ENCODE measurements at places on chromosomes 3 and 15.

DNA sequence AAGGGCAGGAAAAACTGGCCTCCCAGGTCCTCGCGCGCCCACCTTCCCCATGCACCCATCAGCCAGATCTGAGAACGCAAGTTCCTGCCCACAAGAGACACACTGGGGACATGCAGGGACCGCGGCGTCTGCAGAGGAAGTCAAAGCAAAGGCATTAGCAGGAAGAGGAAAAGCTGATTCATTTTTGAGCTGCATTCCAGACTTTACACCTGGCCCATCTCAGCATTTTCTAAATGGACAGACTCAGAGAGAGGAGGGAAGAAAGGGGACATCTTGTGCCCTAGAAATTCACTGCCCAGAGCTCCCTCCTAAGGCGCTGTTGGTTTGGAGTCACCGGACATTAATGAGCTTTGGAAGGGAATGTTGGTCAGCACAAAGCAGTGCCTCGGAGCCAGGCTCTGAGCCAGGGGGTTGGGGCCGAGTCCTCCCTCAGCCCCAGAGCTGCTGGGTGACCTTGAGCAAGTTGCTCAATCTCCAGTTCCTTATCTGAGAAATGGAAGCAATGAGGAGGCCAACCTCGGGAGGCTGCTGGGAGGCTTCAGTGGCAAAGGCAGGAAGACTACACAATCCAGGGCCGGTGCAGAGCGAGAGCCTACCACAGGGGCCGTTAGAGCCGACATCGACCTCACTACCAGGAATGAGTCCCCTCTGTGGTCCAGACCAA, 150.5 kb upstream of the IQSEC1 start:
- DNase-seq, result no peak

DNA sequence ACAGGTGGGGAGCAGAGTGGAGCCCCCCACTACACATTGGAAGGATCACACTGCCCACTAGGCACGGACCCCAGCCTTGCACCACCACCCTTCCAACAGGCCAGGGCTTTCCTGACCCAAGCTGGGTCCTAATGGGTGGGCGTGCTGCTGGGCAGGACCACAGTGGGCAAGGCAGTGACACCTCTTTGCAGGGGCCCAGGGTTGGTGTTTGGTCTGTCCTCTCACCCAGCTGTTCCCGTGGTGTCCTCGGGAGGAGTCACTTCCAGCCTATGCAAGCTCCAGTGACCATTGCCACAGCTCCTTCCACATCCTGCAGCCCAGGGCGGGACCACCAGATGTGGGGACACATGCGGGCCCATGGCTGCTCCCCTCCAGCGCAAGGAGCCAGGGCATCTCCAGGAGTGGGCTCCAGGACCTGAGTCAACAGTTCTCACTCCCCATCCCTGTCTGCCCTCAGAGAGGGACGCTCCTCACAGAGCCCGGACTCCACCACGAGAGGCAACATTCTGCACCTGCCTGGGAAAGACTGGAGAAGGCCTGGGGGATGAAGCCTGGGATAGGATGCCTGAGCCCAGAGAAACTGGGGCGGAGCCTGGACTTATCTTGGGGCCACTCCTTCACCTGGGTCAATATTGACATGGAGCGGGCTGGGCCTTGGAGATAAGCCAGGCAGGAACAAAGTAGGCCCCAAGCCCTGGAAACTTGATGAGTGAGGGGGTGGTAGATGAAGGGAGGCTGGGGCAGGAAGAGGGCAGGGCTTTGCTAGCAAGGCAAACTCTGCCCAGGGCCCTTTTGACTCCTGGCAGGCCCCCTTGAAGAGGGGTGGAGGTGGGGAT, 3.9 kb upstream of the VILL start:
- no peak for DNase-seq

DNA sequence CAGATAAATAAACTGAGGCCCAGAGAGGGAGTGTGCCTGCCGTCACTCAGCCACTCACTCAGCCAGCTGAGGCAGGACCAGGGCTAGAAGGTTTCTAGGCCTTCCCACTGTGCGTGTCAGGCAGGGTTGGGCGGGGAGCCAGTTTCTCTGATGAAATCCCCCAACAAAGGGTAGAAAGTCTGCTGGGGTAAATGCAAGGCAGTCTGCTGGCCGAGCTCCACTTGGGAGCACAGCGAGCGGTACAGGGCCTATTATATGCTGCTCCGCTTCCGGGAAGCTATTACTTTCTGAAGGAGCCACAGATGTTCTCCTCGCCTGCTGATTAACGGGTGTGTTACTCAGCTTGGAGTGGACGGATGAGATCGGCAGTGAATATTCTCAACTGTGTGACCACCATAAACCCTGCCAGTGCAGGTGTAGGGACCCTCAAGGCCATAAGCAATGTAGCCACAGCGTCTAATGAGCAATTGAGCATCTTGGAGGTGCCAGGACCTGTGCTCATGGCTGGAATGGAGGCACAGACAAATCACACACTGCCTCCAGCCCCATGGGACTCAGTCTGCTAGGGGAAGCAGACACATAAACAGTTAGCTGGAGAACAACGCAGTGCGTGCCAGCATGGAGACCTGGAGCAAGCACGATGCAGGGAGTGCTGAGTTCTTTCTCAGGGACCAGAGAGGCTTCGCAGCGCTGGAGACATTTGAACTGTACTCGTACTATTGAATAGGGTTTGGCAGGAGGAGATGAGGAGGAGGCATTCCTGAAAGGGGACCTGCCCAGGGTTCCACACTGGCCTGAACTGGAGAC, 42.1 kb downstream of the CORO2B start:
- DNase-seq, result no peak

GRCh38 chr3:151169262-151169947, 33.6 kb downstream of the GPR171 start:
- no peak for DNase-seq

DNA sequence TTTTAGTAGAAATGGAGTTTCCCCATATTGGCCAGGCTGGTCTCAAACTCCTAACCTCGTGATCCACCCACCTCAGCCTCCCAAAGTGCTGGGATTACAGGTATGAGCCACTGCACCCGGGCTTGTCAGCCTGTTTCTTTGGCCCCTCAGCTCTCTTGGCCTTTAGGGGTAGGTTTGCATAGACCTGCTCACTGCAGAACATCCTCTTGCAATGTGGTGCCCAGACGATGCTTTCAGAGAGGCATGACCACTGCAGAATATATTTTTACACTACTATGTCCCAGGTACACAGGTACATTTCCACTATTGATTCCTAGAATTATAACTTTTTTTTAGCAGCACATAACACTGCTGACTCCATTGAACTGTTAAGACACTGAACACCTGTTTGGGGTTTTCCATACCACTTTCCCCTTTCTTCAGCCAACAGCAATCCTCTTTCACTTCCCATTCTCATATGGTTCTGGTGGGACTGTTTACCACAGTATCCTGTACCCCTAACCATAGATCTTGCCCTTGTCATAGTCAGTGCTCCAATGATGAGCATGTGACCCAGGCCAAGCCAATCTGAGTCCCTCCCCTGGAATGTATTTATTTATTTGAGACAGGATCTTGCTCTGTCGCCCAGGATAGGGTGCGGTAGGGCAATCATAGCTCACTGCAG, 21.1 kb downstream of the CCDC32 start:
- DNase-seq, result no peak

DNA sequence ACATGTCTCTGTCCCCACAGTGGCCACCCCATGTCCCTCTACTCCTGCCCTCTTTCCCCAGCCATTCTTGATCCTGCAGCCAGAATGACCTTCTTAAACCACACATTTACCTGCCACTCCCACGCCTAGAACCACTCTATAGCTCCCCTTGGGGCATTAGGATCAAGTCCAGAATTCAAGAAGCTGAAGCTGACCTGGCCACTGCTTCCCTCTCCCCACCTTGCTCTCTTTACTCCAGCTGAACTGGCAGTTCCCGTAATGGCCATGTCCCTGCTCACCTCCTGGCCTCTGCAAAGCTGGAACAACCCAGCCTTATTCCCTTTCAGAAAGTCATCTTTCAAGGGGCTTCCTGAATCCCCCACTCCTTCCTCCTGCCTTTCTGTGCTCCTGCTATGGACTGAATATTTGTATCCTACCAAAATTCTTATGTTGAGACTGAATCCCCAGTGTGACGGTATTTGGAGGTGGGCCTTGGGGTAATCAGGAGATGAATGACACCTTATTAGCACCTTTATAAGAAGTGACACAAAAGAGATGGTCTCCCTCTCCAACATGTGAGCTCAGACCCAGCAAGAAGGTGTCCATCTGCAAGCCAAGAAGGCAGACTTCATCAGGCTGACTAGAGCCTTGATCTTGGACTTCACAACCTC, 3.8 kb downstream of the CSRNP1 start:
- DNase-seq, result no peak

DNA sequence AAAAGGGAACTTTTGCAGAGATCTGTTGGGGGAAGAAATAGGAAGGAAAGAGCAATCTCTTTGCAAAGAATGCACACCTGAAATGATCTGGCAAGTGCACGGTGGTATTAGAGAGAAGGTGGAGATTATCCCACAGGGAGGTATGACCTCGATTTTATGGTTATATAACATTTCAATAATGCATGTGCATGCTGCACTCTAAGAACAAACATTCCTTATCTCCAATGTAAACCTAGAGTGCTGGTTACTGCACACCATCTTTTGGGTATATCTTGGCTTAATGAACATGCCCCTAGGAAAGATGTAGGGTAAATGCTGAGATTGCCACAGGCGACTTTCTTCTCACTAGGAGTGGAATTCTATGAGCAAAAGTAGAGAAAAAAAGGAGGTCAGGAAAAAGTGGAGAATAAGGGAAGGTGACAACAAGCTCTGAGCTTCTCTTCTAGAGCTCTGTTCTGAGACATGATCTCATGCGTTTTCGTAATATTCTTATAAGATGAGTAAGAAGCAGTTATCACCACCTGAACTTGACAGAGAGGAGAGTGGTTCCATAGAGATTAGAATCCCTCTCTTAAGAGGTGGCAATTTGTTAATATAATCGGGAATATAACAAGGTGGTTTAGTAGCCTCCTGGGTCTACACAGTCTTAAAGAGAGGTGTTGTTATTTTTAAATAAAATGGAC, 117.5 kb upstream of the TMC3 start:
- DNase-seq, result no peak

All from stimulated activated CD8-positive, alpha-beta memory T cell treated with anti-CD3 and anti-CD28 coated beads, Interleukin-12 subunit alpha, Interleukin-12 subunit beta, amount 100 ng/mL, for 1 hour (primary cell).